ENCODE measurements at places on chromosomes 3 and 15.

DNA sequence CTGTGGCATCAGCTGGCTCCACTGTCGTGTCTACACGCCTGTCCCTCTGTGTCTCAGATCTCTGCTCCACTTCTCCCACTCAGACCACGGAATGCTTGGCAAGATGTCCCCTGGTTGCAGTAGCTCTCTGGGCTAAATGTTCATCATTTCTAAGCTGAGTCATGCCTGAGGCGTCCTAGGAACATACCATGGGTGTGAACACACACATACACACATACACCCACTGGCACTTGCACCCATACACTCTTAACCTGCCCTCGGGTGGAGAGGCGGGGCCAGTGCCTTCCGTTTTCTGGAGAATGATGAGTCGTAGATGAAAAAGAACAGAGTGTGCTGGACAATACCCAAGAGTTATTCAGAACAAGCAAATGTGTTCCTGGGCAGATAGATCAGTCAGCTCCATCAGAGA, 72.4 kb downstream of the SENP2 start:
- DNase-seq, result peak; percentile 95

DNA sequence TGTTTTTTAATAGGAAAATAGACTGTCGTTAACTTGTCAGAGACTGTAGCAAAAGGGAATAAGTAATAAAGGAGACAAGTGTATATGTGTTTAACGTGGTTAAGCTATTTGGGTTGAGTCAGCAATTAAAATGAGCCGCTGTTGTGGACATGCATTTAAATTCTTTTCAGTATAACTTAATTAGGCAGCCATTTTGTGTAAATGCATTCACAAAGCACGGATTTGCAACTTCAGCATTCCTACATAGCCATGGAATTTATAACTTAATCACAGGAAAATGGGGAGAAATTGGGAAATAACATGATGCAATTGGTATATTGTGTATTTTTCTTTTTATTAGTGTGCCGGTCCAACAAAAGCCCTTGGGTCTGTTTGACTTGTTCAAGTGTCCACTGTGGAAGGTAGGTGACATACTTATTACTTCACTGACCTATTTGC, 27.9 kb downstream of the USP3 start:
- peak; percentile 39 for DNase-seq

- peak; percentile 94 for DNase-seq
These were observed 101.0 kb upstream of the CPNE4 start for GRCh38 chr3:132135628-132136333.

GRCh38 chr15:72851586-72851985, 68.0 kb upstream of the ADPGK start:
- DNase-seq, result no peak

GRCh38 chr3:128404276-128405068, 62.2 kb downstream of the DNAJB8 start:
- no peak for DNase-seq

DNA sequence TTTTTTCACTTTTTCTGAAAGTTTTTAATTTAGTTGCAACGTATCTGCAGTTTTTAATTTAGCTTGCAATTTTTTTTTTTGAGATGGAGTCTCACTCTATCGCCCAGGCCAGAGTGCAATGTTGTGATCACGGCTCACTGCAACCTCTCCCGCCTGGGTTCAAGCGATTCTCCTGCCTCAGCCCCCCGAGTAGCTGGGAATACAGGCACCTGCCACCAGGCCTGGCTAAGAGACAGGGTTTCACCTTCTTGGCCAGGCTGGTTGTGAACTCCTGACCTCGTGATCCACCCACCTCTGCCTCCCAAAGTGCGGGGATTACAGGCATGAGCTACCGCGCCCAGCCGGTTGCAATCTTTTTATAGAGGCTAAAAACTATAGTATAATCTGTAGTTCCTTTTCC, 142.9 kb upstream of the ALCAM start:
- DNase-seq, result no peak

DNA sequence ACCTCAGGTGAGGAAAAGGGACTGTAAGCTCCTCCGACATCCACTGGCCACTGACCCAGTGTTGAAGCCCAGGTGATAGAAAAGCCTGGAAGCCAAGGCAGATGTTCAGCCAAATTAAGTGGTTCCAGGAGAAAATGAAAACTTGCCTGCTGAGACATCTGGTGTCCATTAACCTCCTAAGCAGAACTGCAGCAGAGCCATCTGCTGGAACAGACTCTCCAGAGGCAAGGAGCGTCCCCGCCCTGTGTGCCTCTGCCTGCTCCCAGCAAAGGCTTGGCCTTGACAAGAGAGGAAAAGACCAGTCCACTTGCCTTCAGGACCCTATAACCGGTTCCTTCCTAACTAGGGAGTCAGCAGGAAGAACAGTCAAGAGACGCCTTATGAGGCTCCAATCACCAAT, 48.2 kb downstream of the SRGAP3 start:
- peak; percentile 39 for DNase-seq

GRCh38 chr3:8643693-8644365, 769 bp downstream of the SSUH2 start:
- no peak for DNase-seq

- DNase-seq, result no peak
These were observed 105.1 kb upstream of the TRPM1 start for GRCh38 chr15:31206386-31207181.

DNA sequence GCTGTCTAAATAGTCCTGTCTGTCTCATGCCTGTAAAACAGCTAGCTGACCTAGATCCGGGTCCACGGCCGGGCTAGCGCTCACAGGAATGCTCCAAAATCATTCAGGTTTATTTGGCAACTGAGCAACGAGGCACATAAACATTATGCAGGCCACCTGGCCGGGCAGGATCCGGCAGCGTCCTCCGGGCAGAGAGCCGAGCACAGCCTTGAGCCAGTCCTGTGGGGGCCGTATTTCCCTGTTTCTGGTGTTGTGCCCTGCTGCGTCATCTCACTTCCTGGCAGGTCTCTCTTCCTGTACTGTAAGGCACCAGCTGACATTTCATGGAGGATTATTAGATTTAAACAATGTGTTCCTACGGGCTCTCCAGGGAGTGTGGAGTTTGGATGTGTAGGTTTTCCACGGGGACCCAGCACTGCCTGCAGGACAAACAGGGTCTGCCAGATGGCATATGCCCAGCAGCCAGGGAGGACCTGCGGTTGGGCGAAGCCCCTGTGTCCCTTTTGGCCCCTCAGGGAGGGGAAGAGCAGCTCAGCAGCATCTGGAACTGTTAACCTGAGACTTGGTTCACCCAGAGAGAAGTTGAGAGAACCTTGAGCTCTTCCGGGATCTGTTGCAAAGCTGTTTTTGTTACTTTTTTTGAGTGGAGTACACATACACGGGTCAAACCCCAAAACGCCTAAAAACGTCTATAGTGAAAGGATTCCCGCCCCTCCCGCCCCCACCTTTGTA, 16.6 kb upstream of the LRRK1 start:
- peak; percentile 88 for DNase-seq

GRCh38 chr15:70269311-70269911, 171.7 kb upstream of the TLE3 start:
- DNase-seq, result no peak

DNA sequence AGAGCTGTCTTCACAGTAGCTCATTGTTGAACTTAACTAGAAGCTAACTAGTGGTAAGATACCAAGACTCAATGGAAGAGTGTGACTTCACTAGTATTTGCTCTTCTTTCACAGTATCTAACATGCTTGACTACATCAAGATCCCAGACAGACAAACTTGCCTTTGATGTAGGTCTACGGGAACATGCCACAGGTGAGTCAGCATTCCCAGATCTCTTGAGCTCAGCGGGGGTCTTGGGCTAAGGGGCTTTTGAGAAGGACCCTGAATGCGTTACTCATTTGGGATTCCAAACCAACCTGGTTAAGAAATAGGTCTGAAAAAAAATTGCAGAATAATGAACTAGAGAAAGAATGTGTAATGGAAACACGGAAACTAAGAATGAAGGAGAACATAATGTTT, 222.4 kb downstream of the RYR3 start:
- no peak for DNase-seq
